ENCODE measurements at places on chromosomes 4 and X.

GRCh38 chr4:12123707-12124106, 695.0 kb upstream of the HS3ST1 start:
- DNase-seq, result no peak

DNA sequence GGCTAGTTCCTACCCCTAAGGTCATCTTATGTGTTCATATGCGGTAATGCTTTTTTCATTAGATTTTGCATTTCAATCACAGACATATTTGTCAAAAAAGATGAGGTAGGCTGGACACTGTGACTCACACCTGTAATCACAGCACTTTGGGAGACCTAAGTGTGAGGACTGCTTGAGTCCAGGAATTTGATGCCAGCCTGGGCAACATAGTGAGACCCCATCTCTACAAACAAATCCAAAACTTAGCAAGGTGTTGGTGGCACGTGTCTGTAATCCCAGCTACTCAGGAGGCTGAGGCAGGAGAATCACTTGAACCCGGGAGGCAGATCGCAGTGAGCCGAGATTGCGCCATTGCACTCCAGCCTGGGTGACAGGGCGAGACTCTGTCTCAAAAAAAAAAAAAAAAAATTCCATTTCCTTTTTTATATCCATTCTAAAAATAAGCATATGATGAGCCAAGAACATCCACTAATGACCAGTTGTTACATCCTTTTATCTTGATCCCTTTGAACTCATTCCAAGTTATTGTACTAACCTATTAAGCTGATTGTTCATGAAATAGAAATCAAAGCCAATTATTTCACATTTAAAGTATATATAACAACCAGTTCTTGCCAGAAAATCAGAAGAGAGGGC, 23.4 kb downstream of the PGAM4 start:
- no peak for DNase-seq

DNA sequence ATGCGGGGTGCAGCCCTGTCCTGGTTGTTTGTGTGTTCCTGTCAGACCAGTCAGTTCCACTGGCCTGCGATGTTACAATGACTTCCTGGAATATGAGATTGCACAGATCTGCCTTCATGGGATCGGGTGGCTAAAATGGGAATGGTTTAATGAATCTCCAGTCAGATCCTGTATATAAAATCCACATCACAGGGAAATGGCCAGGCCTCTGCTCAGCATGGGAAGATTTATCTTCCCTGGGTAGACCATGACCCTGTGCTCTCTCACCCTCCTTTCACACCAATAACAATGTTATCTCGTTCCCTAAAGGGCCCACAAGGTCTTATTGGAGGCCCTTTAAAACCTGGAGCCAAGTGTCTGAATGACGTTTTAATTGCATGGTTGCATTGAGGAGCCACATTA, 307.4 kb downstream of the RAB28 start:
- peak; percentile 33 for DNase-seq

DNA sequence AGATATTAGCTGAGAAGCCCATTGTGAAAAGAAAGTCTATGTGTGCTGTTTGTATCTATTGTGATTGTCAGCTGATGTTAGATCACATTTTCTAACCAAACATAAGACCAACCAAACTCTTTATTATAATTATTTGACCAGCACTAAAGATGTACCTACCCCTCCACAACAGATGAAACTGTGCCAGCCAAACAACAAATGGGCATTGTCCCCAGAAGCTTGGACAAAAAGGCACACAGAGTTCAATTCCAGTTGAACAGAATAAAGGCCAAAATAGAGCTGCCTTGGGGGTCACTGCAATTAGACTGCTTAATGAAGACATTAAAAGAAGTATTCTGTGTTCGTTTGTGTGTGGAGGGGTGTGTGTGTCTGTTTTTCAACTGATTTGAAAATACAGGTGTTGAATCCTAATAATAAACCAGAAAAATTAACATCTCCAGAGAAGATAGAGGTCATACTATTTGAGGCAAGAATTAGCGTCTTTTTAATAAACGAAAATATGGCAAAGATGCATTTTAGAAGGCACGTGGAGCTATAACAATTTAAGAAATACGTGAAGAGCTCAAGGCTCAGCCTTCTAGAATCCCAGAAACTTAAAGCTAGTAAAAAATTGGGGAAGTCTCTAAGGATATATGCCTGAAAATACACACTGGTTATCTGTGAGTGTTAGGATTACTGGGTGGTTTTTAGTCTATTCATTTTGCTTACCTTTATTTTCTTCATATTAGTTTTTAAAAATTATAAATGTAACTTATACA, 2.2 kb downstream of the SPP1 start:
- no peak for DNase-seq

GRCh38 chrX:38660395-38661102, 99.2 kb downstream of the TSPAN7 start:
- no peak for DNase-seq

DNA sequence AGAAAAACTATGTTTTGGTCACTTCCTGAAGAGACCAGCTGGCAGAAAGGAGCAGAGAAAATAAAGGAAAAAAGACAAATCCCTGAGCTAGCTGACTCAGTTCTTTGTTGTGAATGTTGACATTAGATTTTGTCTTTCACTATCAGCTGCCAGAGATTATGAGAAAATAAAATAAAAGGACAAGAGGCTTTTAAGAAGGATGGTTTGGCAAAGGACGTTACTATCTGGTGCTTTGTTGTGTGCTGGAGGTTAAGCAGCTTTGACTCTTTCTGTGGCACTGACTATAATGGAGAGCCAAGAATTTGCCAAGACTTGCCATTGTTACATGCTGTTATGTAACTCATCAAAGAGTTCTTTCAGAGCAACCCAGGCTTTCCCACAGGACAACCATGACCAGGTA, 12.1 kb downstream of the ASB5 start:
- DNase-seq, result no peak

- no peak for DNase-seq
These were observed 179.0 kb downstream of the DHX15 start for GRCh38 chr4:24405341-24405740.

DNA sequence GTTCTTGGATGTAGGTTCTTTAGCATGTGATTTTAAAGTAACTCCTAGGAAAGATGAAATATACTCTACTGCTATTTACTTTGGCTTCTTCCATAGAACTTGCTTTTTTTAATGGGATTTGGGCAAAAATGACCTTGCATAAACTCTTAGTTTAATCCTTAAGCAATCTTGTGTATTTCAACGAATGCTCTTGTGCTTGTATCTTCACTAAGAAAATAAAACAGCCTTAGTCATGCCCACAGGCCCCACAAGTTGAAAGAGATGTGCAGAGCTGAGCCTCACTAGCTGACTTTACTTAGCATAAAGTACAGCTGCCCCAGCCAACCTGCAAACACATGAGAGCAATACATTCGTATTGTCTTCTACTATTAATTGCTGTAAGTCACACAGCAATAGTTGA, 1609.2 kb downstream of the STIM2 start:
- DNase-seq, result no peak

GRCh38 chr4:86512631-86513030, 81.5 kb upstream of the PTPN13 start:
- DNase-seq, result no peak

- no peak for DNase-seq
These were observed 201.5 kb downstream of the TBX22 start for GRCh38 chrX:80216086-80216485.

DNA sequence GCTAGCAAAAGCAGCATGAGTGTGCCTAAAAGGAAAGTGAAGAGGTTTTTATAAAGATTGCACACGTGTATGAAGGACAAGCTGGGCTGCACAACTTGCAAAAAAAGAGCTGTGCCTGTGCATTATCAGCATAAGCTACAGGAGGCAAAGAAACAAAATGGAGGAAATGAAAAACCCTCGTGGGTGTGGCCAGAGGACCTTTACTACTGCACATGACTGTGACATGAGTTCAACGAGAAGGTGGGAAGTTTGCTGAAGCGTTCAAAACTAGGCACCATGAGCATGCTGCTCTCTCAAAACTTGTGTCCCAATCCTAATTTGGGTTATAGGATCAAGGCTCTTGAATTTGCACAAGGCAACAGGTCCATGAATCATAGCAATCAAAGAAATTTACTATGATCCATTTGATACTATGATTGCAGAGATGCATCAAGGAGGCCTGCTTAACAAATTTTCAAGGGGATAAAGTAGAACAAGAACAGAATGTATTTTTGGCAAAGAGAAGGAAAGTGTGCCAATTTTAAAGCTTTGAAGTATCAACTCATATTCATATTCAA, 38.1 kb upstream of the CXorf38 start:
- DNase-seq, result no peak

- no peak for DNase-seq
These were observed 151.1 kb upstream of the ADGRL3 start for GRCh38 chr4:61049018-61049417.

DNA sequence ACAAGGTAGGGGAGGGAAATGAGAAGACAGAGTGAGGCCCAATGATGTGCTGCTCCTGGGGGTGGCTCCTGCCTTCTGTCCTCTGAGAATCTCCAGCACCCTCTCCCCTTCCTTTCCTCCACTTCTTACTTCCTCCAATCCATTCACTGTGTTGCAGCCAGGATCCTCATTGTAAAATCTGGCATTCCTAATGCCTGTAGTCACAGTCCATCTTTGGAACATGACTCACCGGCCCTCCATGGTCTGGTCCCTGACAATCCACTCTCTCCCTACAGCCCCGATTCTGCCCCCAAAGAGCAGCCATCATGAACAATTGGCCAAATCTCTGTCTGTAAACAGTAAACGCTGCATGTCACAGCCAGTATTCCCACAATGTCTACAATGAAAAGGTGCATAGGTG, 72.9 kb downstream of the CLNK start:
- no peak for DNase-seq

DNA sequence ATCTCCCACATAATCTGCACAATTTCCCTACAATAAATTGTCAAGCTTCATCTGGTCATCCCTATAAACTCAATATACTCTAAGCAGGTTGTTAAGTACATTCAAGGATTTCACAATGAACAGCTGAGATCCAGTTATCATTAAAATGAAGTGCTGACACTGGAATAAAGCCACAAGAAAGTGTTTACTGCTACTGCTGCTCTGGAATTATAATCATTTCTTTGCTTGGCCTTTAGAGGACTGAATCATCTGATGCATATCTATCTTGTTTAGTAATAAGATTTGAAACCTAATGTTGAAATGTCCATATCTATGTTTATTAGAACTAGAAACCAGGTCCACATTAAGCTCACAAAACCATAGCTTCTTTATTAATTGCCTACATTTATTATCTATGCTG, 338.6 kb upstream of the ZFP42 start:
- DNase-seq, result no peak

- no peak for DNase-seq
These were observed 147.0 kb downstream of the AFAP1 start for GRCh38 chr4:7792616-7793015.

GRCh38 chrX:91414713-91415112, 19.9 kb upstream of the PABPC5 start:
- DNase-seq, result no peak

DNA sequence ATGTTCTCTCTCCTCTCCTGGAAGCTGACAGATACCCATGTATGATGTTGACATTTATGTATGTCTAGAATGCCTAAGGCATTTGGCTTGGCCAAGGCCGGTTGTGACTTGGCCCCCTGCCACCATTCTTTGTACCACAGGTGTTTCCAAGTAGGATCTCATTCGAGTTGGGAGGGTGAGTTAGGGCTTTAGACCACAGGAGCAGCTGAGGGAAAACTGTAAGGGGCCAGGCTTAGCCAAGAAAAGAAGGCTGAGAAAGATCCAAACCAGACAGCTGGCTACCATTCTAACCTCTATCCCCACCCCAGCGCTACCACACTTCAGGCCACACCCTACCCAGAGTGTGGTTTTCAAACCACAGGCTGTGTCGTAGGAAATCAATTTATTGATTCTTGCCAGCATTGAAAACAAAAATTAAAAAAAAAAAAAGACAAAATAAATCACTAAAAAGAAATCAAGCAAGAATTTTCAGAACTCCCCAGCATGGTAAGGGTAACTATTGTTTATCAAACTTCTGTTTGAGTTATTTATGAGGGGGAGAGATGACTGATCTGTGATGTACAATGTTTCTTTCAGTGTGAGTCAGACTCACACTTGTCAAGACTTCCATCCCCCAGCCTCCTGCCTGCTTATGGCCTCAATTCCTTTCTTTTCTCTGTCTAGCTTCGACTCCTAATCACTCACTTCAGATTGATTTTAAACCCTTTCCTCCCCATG, 9.9 kb downstream of the TMSB4X start:
- DNase-seq, result no peak

GRCh38 chrX:131067846-131068745, 9.9 kb downstream of the ARHGAP36 start:
- no peak for DNase-seq

GRCh38 chr4:85979276-85979675, 380.6 kb downstream of the MAPK10 start:
- DNase-seq, result no peak

Data from NCI-H2029 treated with DMSO at 0.1 percent for 48 hours (cell line).